ENCODE measurements at places on chromosomes 12 and 14. TPM values are rescaled to one million over a fixed set of nuclear protein-coding genes. Genes with fewer than 3 reads are reported as not detected.

Gene GALNT6
- 78.1 TPM for polyA plus RNA-seq

Gene PLEKHG3
- polyA plus RNA-seq: 73.2 TPM

Gene ADAM21
- 0.77 TPM for polyA plus RNA-seq

Gene TROAP
- 12.7 TPM for polyA plus RNA-seq

DNA sequence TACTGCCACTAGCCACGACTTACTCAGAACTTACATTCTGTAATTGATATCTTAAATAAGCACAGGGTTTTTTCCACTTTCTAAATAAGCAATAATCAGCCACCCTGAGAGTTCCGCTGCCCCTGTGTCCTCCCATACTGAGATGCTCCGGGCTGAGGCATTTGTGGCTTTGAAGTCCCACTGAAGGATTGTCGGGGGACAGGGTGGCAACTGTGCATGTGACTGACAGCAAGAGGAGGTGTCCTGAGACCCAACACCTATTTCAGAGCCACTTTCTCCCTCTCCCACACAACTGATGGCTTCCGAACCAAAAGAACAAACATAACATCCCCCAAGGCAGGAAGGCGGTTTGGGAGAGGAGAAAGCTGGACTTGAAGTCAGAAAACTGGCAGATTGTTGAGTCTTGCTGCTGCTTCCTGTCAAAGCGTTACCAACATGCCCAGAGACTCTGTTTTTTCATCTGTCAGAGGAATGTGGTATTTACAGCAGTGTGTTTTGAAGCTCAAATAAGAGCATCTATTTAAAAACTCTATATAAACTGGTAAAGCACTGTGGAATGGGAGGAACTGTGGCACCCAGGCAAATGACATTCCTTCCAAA, 157.9 kb upstream of the FKBP4 start:
- no peak overlapping the region for H3K27ac ChIP-seq
- H3K4me1 ChIP-seq: peaks cover 4% of the 10 kb centered on the region
- H3K36me3 ChIP-seq: no peaks in the 10 kb centered on the region
- DNase-seq: no peak

- H3K27me3 ChIP-seq: no peaks in the 10 kb centered on the region
- H3K27ac ChIP-seq: no peak overlapping the region
- H3K4me1 ChIP-seq: peaks cover 28% of the 10 kb centered on the region
- no peak overlapping the region for H3K4me3 ChIP-seq
- DNase-seq: peak; percentile 2
Observed at GRCh38 chr12:66916189-66916588, 237.3 kb upstream of the GRIP1 start.

GRCh38 chr14:64442300-64442988, 22.9 kb upstream of the AKAP5 start:
- no peak for DNase-seq
- H3K4me1 ChIP-seq: peaks cover 8% of the 10 kb centered on the region
- no peak overlapping the region for H3K27ac ChIP-seq
- no peak overlapping the region for H3K4me3 ChIP-seq
- H3K36me3 ChIP-seq: peaks cover 45% of the 10 kb centered on the region

DNA sequence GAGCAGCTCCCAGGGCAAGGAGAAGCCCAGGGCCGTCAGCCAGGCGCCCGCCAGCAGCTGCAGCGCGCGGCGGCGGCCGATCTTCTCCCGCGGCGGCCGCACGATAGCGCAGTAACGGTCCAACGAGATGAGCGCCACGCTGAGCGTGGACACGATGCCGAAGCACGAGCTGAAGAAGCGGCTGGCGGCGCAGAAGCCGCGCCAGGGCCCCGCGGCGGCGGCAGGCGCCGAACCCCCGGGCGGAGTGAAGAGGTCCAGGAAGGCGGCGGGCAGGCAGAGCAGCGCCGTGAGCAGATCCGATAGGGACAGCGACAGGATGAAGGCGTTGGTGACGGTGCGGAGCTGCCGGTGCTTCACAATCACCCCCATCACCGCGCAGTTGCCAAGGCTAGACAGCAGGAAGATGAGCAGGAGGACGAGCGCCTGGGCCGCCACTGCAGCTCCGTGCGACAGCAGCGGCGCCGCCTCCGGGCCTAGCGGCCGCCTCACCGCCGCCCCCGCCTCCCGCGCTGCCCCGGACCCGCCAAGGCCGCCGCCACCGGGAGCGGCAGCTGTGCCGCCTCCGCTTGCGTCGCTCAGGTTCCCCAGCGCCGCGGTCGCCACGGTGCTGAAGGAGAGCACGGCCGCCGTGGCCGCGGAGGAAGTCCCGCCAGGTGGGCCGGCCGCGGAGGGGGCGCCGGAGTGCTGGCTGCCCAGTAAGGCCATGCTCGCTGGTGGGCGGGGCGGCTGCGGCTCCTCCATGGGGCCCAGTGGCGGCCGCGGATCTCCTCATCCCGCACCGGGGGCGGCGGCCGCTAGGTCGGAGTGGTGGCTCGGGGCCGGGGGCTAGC, 479 bp downstream of the GPR135 start:
- peaks cover 3% of the 10 kb centered on the region for H3K4me1 ChIP-seq
- H3K27ac ChIP-seq: no peak overlapping the region
- H3K27me3 ChIP-seq: no peaks in the 10 kb centered on the region
- DNase-seq: no peak
- H3K4me3 ChIP-seq: peak overlapping the region; percentile 22

- no peak overlapping the region for H3K4me3 ChIP-seq
- H3K4me1 ChIP-seq: peaks cover 6% of the 10 kb centered on the region
- no peaks in the 10 kb centered on the region for H3K36me3 ChIP-seq
- no peak for DNase-seq
- no peaks in the 10 kb centered on the region for H3K27me3 ChIP-seq
Observed at GRCh38 chr12:57369202-57369601, 61.6 kb downstream of the R3HDM2 start.

GRCh38 chr12:59431266-59431665, 164.6 kb upstream of the SLC16A7 start:
- DNase-seq: no peak
- H3K27ac ChIP-seq: no peak overlapping the region
- H3K36me3 ChIP-seq: no peaks in the 10 kb centered on the region
- no peak overlapping the region for H3K4me3 ChIP-seq
- no peaks in the 10 kb centered on the region for H3K4me1 ChIP-seq

- DNase-seq: no peak
- H3K4me3 ChIP-seq: no peak overlapping the region
- no peaks in the 10 kb centered on the region for H3K4me1 ChIP-seq
- no peaks in the 10 kb centered on the region for H3K27me3 ChIP-seq
Observed at GRCh38 chr14:90193925-90194324, 62.4 kb upstream of the PSMC1 start.

DNA sequence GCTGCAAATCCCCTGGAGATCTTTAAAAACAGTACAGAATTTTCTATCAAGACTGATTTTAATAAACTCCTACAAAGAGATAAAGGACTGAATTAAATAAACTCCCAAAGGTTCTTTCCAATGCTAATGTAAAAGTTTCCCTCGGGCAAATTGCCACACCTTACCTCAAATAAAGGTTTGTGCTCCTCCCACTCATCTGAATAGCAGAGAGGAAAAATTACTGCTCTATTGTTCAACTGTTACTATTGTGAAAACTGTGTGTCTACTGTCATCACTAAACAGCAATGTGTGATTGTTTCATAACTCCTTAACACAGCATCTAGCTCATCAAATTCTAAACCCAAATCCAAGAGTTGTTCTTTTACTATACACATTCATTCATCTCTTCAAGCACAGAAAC, 3.2 kb downstream of the SPTLC2 start:
- no peaks in the 10 kb centered on the region for H3K36me3 ChIP-seq
- DNase-seq: no peak
- H3K27ac ChIP-seq: peak overlapping the region; percentile 16
- H3K4me3 ChIP-seq: no peak overlapping the region

All from keratinocyte (primary cell).